ENCODE measurements at places on chromosomes 4 and X. TPM values are rescaled to one million over a fixed set of nuclear protein-coding genes. Genes with fewer than 3 reads are reported as not detected.
A peak's percentile ranks its signal among the peaks of the same experiment; 100 is the strongest.

- no peaks in the 10 kb centered on the region for H3K4me1 ChIP-seq
- H3K27ac ChIP-seq, result no peak overlapping the region
- peaks cover 4% of the 10 kb centered on the region for H3K36me3 ChIP-seq
- no peak overlapping the region for H3K4me3 ChIP-seq
- no peak for DNase-seq
Measured at GRCh38 chr4:98433691-98434090, 172.5 kb downstream of the RAP1GDS1 start.

DNA sequence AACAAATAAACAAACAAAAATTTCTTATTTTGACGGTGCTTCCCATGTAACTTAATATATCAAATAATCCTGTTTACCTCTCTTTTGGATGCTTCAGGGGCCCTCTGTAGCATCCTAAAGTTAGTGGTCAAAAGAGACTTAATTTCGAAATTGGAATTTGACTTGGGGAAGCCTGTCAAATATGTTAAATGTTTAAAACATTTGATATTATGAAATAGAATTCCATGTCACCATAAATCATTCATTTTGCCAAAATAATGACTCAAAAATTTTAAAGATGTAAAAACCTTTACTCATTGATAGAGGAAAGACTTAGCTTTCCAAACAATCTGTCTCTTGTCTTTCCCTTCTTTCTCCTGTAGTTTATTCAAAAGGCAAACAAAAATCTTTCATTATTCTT lies 20.6 kb upstream of the TEX13A start:
- no peaks in the 10 kb centered on the region for H3K27me3 ChIP-seq
- H3K27ac ChIP-seq, result no peak overlapping the region
- no peak overlapping the region for H3K4me3 ChIP-seq
- no peaks in the 10 kb centered on the region for H3K4me1 ChIP-seq

- peaks cover 12% of the 10 kb centered on the region for H3K36me3 ChIP-seq
- DNase-seq, result peak; percentile 29
- H3K4me3 ChIP-seq, result peak overlapping the region; percentile 95
- H3K4me1 ChIP-seq, result peaks cover 66% of the 10 kb centered on the region
- peaks cover 11% of the 10 kb centered on the region for H3K27me3 ChIP-seq
Measured at GRCh38 chr4:6986072-6986780, 56.9 kb upstream of the TADA2B start.

DNA sequence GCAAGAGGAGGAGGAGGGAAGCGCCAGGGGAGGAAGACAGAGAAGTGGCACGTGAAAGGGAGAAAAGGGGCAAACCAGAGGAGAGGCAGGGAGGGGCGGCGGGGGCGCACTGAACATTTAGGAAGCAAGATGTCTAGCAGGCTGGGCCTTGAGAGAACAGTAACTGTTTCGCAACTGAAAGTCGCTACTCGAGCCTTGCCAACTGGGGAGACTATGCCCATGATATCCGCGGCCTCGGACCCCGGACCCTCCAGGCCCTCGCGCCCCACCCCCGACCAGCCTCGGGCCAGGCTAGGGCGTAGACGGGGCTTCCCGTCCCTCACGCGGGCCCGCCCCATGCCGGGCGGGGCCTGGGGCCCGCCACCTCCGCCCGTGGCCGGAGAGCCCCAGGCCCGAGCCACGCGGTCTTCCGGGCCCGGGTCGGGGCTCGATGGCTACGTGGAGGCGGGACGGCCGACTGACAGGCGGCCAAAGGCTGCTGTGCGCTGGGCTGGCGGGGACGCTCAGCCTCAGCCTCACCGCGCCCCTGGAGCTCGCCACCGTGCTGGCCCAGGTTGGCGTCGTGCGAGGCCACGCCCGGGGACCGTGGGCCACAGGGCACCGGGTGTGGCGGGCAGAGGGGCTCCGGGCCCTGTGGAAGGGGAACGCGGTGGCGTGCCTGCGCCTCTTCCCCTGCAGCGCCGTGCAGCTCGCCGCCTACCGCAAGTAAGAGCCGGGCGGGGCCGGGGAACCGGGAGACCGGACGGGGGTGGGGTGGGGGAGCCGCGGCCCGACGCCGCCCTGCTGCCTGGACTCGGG lies at the start of gene SLC25A43:
SLC25A43 (plus strand) TSS at position 363 of the 798 bp plus-strand sequence; CDS start at position 431, 68 bp downstream.
- no peaks in the 10 kb centered on the region for H3K27me3 ChIP-seq
- no peak within 1 kb of the TSS for H3K27ac ChIP-seq

- peaks cover 15% of the 10 kb centered on the region for H3K4me1 ChIP-seq
- H3K36me3 ChIP-seq, result no peaks in the 10 kb centered on the region
- peaks cover 3% of the 10 kb centered on the region for H3K27me3 ChIP-seq
- no peak for DNase-seq
Measured at GRCh38 chr4:105971036-105971435, 75.8 kb downstream of the NPNT start.

- no peaks in the 10 kb centered on the region for H3K36me3 ChIP-seq
- H3K4me1 ChIP-seq, result no peaks in the 10 kb centered on the region
- DNase-seq, result no peak
- H3K27me3 ChIP-seq, result no peaks in the 10 kb centered on the region
Measured at GRCh38 chr4:45518832-45519231, 605.0 kb downstream of the GABRG1 start.

DNA sequence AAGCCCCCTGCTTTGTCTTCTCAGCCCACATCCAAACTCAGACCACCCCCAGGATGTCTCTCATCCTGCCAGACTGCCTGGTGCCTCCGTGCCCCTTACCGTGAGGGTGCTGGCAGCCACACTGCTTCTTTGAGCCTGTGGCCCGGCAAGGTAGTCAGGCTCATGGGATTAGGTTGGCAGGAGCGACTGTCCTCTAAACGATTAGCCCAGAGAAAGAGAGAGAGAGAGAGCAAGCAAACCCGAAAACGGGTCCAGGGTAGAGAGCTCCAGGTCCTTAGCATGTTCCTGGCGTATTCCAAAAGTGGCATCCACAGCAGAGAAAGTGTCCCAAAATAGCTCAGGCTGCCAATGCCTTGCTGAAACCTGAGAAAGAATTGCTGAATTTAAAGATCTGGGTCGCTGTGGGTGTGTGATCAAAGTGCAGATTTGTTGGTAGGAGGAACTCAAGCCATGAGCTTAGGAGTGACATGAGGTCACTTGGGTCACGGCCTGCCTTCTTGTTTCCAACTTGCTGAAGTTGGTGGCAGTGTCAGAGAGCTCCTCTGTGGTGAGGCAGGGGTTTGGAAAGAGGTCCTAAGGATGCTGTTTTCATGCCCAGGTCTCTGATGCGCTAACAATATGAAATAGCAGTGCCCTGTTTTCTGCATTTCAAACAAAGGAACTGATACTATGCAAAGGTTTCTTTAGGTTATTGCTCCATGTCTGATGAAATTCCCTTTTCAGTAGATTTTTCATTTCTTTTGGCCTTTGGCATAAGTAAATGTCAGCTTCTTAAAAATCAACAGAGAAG lies 81.6 kb downstream of the RTL9 start:
- peaks cover 4% of the 10 kb centered on the region for H3K4me1 ChIP-seq
- H3K27me3 ChIP-seq, result no peaks in the 10 kb centered on the region
- no peaks in the 10 kb centered on the region for H3K36me3 ChIP-seq
- no peak overlapping the region for H3K4me3 ChIP-seq

GRCh38 chr4:57426779-57427395 lies 316.7 kb upstream of the IGFBP7 start:
- H3K27ac ChIP-seq, result no peak overlapping the region
- peaks cover 7% of the 10 kb centered on the region for H3K36me3 ChIP-seq
- no peaks in the 10 kb centered on the region for H3K27me3 ChIP-seq
- DNase-seq, result peak; percentile 78
- no peak overlapping the region for H3K4me3 ChIP-seq

DNA sequence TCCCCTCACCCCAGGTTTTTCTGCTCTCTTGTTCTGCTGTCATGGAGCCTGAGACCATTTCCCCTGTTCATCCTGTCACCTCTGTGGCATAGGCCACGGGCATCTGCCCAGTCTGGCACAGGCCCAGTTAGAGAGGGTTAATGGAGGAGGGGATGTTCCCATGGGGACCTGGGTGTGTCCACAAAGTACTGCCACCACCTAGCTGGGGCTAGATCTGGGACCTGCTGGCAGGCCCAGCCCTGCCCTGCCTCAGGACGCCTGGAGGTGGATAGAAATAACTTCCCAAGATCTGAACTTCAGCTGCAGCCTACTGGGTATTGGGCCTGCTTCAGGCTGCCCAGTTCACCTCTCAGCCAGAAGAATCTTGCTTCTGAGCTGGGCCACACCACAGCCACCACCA lies 13.5 kb downstream of the EFNB1 start:
- H3K27me3 ChIP-seq, result no peaks in the 10 kb centered on the region
- no peak overlapping the region for H3K4me3 ChIP-seq
- H3K36me3 ChIP-seq, result peaks cover 4% of the 10 kb centered on the region
- H3K4me1 ChIP-seq, result no peaks in the 10 kb centered on the region

GRCh38 chr4:124804584-124804983 lies 92.1 kb upstream of the ANKRD50 start:
- no peaks in the 10 kb centered on the region for H3K36me3 ChIP-seq
- DNase-seq, result no peak
- no peaks in the 10 kb centered on the region for H3K27me3 ChIP-seq
- H3K27ac ChIP-seq, result no peak overlapping the region
- no peaks in the 10 kb centered on the region for H3K4me1 ChIP-seq
- H3K4me3 ChIP-seq, result no peak overlapping the region

DNA sequence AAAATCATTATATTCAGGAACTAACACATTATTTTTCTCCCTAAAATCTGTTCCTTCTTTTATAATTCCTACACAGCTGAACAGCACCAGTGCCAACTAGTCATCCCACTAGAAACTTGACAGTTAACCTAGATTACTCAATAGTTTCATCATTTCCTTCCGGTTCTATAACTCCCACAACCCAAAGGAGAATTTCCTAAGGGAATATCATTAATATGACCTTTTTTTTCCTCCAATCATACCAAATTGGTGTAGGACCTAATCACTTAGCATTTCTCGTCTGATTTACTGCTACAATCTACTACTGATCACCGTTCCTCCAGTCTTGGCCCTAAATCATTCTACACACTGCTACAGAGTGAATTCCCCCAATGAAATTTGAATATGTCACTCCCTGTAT lies 45.9 kb downstream of the WDFY3 start:
- H3K27me3 ChIP-seq, result peaks cover 3% of the 10 kb centered on the region
- H3K4me3 ChIP-seq, result no peak overlapping the region
- H3K36me3 ChIP-seq, result peaks cover 7% of the 10 kb centered on the region
- DNase-seq, result no peak
- peak overlapping the region; percentile 2 for H3K27ac ChIP-seq

DNA sequence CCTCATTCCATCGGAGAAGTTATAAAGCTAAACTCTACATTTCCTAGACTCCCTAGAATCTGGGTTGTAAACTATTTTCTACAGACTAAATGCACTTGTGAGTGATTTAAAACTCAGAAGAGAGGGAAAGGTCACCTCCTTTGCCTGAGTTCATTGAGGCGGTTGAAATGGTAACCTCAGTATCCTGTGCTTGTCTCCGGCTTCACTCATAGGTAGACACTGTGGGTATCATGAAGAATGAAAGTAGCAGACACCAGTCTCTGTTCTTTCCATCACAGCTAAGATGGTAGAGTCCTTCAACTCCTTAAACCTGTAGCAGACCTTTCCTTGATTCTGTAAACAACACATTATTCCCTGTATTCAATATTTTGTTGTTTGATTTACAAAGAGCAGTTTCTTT lies 291.3 kb upstream of the ANKRD50 start:
- peaks cover 4% of the 10 kb centered on the region for H3K36me3 ChIP-seq
- DNase-seq, result no peak
- H3K27ac ChIP-seq, result no peak overlapping the region
- no peaks in the 10 kb centered on the region for H3K27me3 ChIP-seq

DNA sequence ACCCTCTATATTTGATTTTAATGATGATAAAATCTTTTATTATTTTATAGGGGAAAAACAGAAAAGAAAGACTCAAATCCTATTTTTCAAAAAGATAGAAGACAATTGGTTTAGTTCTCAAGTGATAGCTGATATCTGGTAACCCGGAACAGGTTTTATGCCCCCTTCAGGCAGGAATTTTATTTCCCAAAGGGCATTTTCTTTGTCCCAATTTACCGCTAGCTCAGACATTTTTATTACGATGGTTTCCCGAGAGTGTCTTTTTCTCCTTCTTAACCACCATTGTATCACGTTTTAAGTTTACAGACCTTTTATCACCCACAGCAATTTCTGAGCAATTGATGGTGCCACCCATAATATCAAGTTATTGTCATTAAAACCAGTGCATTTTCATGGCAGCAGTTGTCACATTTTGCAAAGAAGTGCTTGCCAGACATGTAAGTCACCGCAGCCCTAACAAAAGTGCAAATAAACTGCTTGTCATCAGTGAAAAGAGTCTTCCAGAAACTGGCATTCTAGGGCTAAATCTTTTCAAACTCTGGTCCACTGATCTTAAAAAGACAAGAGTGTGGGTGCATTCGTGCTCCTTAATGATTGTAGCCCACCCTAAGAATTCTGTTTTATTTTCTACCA lies 204.8 kb upstream of the VCX start:
- no peak for DNase-seq
- H3K27ac ChIP-seq, result no peak overlapping the region
- no peaks in the 10 kb centered on the region for H3K4me1 ChIP-seq
- H3K27me3 ChIP-seq, result no peaks in the 10 kb centered on the region
- no peaks in the 10 kb centered on the region for H3K36me3 ChIP-seq

DNA sequence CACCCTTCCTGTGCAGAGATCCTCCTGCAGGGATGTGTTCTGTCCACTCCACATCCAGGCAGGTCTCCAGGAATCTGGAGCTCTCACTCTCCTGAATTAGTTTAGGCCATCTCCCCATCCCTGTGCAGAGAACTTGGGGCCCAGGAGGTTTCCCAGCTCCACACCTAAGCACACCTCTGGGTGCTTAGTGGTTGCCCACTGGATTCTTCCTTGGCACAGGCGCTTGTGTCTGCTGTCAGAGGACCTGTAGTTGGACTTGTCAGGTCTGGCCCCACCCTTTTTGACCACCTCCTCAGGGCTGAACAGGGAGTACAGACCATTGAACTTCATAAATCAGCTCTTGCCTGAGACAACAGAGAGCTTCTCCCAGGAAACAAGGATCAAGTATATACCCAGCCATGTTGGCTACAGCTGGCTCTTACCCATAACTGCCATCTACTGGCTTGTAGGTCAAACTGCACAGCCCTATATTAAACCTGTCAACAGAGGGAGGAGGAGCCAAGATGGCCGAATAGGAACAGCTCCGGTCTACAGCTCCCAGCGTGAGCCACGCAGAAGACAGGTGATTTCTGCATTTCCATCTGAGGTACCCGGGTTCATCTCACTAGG lies 275.5 kb downstream of the PPARGC1A start:
- H3K4me1 ChIP-seq, result no peaks in the 10 kb centered on the region
- H3K4me3 ChIP-seq, result no peak overlapping the region
- H3K27me3 ChIP-seq, result no peaks in the 10 kb centered on the region
- DNase-seq, result no peak

DNA sequence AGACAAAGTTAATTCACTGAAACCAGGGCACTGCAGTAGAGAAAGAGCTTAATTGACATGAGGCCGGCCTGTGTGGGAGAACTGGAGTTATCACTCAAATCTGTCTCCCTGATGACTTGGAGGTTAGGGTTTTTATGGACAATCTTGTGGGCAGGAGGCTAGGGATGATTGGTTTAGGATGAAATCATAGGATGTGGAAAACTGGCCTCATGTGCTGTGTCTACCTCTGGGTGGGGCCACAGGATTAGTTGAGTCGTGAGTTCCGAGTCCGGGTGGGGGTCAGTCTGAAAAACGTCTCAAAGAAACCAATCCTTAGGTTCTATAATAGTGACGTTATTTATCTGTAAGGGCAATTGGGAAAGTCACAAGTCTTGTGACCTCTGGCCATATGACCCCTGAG lies 68.1 kb downstream of the UCHL1 start:
- peaks cover 40% of the 10 kb centered on the region for H3K4me1 ChIP-seq
- H3K27me3 ChIP-seq, result no peaks in the 10 kb centered on the region
- peak overlapping the region; percentile 33 for H3K27ac ChIP-seq

Gene MUC7
- not detected for total RNA-seq

Gene F9
- total RNA-seq, result not detected

Gene IBSP
- total RNA-seq, result not detected

Gene CT55
- total RNA-seq, result 0.21 TPM

Gene SLC9B2
- total RNA-seq, result 5.8 TPM

Gene HHIP
- 0.46 TPM for total RNA-seq

Gene TLR10
- total RNA-seq, result not detected

Gene CXCL9
- total RNA-seq, result not detected

Gene RHOXF2
- total RNA-seq, result not detected

Gene RPS6KA6
- 7.4 TPM for total RNA-seq

Gene IL15
- total RNA-seq, result 8.8 TPM

Data from endothelial cell (in vitro differentiated cells).